ENCODE measurements at places on chromosomes 6 and 20. TPM values are rescaled to one million over a fixed set of nuclear protein-coding genes. Genes with fewer than 3 reads are reported as not detected.

KHDC1L gene
- polyA plus RNA-seq, result not detected

EYS gene
- polyA plus RNA-seq, result 0.63 TPM

HTR1E gene
- not detected for polyA plus RNA-seq

UBD gene
- polyA plus RNA-seq, result 7.0 TPM

PTCRA gene
- 0.63 TPM for polyA plus RNA-seq

VSX1 gene
- polyA plus RNA-seq, result not detected

TINAG gene
- polyA plus RNA-seq, result not detected

RSPO4 gene
- polyA plus RNA-seq, result not detected

SLPI gene
- 308 TPM for polyA plus RNA-seq

TREM1 gene
- 0.32 TPM for polyA plus RNA-seq

ENPP4 gene
- 3.6 TPM for polyA plus RNA-seq

MKKS gene
- polyA plus RNA-seq, result 16.5 TPM
